Small intestine (tissue), 16 donors: ENCODE measurements at places on chromosomes 6 and 20. TPM values are rescaled to one million over a fixed set of nuclear protein-coding genes. Genes with fewer than 3 reads are reported as not detected.
A peak's percentile ranks its signal among the peaks of the same experiment; 100 is the strongest.

GRCh38 chr6:106134906-106135634 lies 48.9 kb downstream of the PRDM1 start:
- peak; percentile 78 for DNase-seq

- DNase-seq, result no peak
Observed at GRCh38 chr6:159689001-159689400, 4.0 kb downstream of the SOD2 start.

DNA sequence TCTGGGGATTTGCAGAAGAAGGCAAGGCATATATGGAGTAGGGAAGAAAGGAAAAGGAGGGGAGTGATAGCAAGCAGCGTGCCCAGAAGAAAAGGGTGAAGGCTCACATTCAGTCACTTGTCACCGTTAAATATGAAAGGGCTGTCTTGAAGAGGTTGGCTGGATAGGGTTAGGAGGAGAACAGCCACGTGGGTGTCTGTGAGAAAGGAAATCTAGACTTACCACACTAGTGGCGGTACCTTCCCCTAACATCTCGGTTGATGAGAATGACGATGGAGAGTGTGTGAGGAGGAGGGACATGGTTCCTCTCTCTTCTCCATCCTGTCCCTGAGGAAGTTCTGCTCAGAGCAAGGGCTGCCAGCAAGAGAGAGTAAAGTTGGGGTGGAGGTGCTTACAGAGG lies 74.3 kb upstream of the CCN6 start:
- DNase-seq, result no peak

Gene SLC22A16
- not detected for polyA plus RNA-seq

DNA sequence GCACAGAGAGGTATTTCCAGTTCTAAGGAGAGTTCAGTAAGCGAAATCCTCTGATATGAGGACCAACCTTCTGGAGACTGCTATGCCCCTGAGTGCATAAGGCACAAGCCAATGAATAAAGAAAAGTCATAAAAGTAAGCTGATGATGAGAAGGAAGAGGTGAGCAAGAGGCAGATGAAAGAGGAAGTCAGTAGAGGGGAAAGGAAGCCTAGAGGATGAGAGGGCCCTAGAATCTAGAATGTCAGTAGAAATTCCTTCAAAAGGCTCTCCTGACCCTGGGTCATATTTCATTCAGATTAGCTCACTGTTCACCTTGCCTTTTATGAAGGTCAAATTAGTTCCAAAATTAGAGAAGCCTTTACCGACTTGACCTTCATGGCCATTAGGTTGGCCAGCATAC lies 209.2 kb downstream of the CD83 start:
- DNase-seq, result no peak

Gene ZNF831
- 0.27 TPM for polyA plus RNA-seq

- no peak for DNase-seq
Observed at GRCh38 chr20:18394363-18394762, 72.5 kb downstream of the DZANK1 start.

Gene CD24
- 41.1 TPM for polyA plus RNA-seq

Gene TP53TG5
- polyA plus RNA-seq, result not detected

DNA sequence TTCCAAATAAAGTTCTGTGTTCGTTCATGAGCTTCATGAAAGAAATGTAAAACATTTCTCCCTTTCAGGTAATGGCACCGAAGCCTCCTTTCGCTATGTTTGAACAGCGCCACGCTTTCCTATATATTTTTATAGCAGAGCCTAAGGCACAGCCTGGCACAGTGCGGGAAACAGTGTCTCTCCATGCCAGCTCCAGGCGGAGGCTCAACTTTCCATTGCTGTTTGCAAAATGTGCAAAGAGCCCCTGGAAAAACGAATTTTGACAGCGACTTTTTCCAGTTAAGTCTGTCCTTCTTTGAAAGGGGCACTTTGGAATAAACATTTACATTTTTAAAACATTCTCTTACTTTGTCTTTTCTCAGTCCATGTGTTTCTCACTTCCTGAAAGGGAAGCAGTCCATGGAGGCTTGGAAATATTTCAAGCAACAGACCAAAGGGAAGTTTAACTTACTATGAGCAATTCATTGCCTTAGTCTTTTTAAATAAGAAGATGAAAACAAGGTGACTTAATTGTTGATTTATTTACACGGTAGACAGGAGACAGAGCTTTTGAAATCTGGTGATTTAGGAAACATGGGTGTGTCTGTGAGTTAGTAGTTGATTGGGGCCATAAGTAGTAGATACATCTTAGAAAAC lies 769 bp downstream of the CCN6 start:
- DNase-seq, result no peak

- peak; percentile 55 for DNase-seq
Observed at GRCh38 chr20:59598625-59599310, 5.6 kb upstream of the PHACTR3 start.

Gene GPX5
- polyA plus RNA-seq, result not detected

DNA sequence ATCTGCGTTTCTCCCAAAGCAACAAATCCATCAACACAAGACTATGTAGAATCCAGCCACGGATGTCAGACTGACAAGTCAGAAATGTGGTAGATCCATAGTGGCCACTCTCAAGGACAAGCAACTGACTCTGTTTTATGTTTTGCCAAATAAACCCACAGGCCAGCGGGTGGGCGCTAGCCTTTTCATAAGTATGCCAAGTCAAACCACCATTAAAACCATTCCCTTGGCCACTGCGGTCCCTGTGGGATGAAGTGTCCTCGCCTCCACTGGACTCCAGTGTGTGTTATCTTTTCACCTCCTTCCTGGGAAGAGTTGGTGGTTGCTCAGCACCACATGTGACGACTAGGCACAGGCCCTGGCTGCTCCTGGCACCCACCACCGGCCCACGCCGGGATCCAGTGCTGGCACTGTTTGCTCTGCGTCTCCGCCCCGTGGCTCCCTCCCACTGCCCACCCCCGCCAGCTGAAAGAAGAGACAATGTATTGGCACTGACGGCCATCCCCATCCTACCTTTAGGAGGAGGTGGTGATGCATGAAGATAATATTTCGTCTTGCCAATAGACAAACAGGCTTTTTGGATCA lies 103.4 kb downstream of the FOXC1 start:
- DNase-seq, result no peak

GRCh38 chr6:32369660-32370059 lies 2.0 kb downstream of the TSBP1 start:
- DNase-seq, result no peak

- DNase-seq, result no peak
Observed at GRCh38 chr6:156114541-156114940, 658.9 kb upstream of the NOX3 start.

- DNase-seq, result peak; percentile 21
Observed at GRCh38 chr6:85756982-85757381, 114.3 kb upstream of the SYNCRIP start.

- DNase-seq, result no peak
Observed at GRCh38 chr6:35638679-35639078, 50.0 kb downstream of the FKBP5 start.

GRCh38 chr20:16904751-16905150 lies 156.6 kb downstream of the OTOR start:
- no peak for DNase-seq

GRCh38 chr6:19896693-19897010 lies 59.5 kb downstream of the ID4 start:
- no peak for DNase-seq

GRCh38 chr6:12245763-12246718 lies 44.1 kb upstream of the EDN1 start:
- peak; percentile 76 for DNase-seq

GRCh38 chr6:42727087-42727611 lies 4.8 kb upstream of the PRPH2 start:
- DNase-seq, result peak; percentile 68

Gene FABP7
- 0.10 TPM for polyA plus RNA-seq

DNA sequence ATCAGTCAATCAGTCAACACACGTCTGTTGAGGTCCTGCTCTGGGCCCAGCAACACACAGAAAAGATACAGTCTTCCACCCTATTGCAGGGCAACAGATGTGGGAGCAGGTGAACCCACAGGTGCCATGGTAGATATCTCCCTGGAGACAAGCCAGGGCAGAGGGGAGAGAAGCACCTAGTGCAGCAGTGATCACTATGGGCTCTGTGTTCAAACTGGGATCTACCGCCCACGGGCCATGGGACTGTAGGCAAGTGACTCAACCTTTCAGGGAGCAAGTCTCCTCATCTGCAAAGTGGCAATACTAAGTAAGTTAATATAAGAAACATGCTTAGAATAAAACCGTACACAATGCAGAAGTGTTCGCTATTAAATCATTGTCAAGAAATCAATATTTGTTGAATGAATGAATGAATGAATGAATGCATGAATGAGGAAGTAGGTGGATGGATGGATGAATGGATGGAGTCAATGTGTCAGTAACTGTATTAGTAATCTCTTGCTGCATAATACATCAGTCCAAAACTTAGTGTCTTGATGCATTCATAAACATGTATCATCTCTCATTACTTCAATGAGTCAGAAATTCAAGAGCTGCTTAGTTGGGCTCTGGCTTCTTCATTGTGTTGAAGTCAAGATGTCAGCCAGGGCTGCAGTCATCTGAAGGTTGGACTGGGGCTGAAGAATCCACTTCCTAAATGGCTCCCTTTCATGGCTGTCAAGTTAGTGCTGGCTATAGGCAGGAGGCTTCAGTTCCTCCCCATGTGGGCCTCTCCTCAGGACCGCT lies 31.9 kb upstream of the NFATC2 start:
- no peak for DNase-seq

Gene ZKSCAN3
- polyA plus RNA-seq, result 1.5 TPM

GRCh38 chr6:6912817-6913744 lies 194.7 kb upstream of the RREB1 start:
- no peak for DNase-seq

- DNase-seq, result no peak
Observed at GRCh38 chr6:83696674-83697073, 12.2 kb downstream of the SNAP91 start.
